Suprapubic skin (tissue), 4 donors: ENCODE measurements at places on chromosomes 5 and 9. TPM values are rescaled to one million over a fixed set of nuclear protein-coding genes. Genes with fewer than 3 reads are reported as not detected.

Gene TTLL11
- total RNA-seq: 10.2 TPM

Gene CDK5RAP2
- total RNA-seq: 105 TPM

Gene SURF2
- 25.8 TPM for total RNA-seq

Gene SHISAL2B
- total RNA-seq: not detected

Gene CPEB4
- 57.7 TPM for total RNA-seq

Gene HRH2
- 1.1 TPM for total RNA-seq

Gene FGD3
- 6.3 TPM for total RNA-seq

Gene CDO1
- total RNA-seq: 6.0 TPM

Gene HSDL2
- 32.8 TPM for total RNA-seq

Gene SLC4A9
- not detected for total RNA-seq

Gene MAN1B1
- 52.1 TPM for total RNA-seq

- H3K36me3 ChIP-seq: no peaks in the 10 kb centered on the region
- no peak overlapping the region for H3K4me3 ChIP-seq
- no peak for DNase-seq
- H3K27ac ChIP-seq: no peak overlapping the region
- no peaks in the 10 kb centered on the region for H3K27me3 ChIP-seq
Observed at GRCh38 chr5:124065508-124065907, 553.5 kb downstream of the CSNK1G3 start.

DNA sequence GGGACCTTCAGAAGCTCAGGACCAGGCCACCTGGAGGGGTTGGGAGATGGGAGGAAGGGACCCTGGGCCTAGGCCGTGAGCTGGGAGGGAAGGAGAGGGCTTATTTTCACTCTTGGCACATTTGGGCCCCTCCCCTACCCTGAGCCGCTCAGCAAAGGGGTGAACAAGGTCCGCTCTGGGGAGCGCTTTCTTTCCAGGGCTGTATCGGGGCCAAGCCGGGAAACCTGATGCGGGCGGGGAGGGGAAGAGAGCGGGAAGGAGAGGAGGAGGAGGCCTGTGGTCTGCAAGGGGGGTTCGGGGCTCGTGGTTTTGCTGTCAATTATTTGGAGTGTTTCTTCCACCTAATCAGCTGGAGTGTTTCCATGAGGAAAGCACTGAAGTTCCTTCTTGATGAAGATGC, 62.7 kb upstream of the RXRA start:
- H3K4me1 ChIP-seq: no peaks in the 10 kb centered on the region
- no peak overlapping the region for H3K27ac ChIP-seq
- DNase-seq: no peak
- no peak overlapping the region for H3K4me3 ChIP-seq
- peaks cover 15% of the 10 kb centered on the region for H3K27me3 ChIP-seq

- no peak for DNase-seq
- no peaks in the 10 kb centered on the region for H3K27me3 ChIP-seq
- H3K36me3 ChIP-seq: no peaks in the 10 kb centered on the region
- peaks cover 3% of the 10 kb centered on the region for H3K4me1 ChIP-seq
- H3K27ac ChIP-seq: no peak overlapping the region
Observed at GRCh38 chr5:91403438-91403837, 20.3 kb upstream of the ARRDC3 start.

DNA sequence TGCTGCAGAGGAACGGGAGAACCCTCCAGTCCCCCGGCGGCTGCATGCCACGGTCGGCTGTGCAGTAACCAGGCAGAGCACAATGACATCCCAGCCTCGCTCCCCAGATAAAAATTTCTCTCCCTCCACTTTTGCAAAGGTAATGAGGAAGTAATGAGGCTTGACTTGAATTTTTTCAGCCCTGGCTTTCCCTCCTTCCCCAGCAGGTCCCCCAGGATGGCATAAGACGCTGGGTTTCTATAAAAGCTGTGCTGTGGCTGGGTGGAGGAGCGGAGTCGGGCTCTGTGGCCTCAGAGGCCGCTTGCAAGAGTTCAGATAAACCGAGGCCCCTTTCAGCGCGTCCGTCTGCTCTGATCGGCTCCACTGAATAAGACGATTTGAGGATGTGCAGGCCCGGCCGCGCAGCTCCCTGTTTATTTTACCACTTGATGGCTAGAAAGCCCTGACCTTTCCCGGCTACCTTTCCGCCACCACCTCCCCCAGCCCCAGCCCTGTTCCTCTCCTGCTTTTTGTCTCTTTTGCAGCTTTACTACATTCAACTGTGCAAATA, 351.9 kb upstream of the IRX2 start:
- no peaks in the 10 kb centered on the region for H3K4me1 ChIP-seq
- DNase-seq: no peak
- H3K36me3 ChIP-seq: no peaks in the 10 kb centered on the region
- peaks cover 43% of the 10 kb centered on the region for H3K27me3 ChIP-seq

DNA sequence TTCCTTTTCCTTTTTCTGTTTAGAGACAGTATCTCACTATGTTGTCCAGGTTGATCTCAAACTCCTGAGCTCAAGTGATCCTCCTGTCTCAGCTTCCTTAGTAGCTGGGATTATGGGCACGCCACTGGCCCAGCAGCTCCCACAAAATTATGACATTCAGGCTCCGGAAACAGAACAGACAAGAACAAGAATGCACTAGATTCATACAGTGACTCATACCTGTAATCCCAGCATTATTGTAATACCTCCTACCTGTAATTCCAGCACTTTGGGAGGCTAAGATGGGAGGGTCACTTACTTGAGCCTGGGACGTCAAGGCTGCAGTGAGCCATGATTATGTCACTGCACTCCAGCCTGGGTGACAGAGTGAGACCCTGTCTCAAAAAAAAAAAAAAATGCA, 26.7 kb upstream of the B4GALT1 start:
- no peak overlapping the region for H3K27ac ChIP-seq
- no peak overlapping the region for H3K4me3 ChIP-seq
- no peaks in the 10 kb centered on the region for H3K36me3 ChIP-seq
- DNase-seq: no peak

GRCh38 chr9:92424340-92424739, at the start of gene OMD:
OMD (minus strand) TSS chr9:92424471; CDS start chr9:92417558, 6,913 bp downstream.
- no peaks in the 10 kb centered on the region for H3K36me3 ChIP-seq
- peaks cover 7% of the 10 kb centered on the region for H3K4me1 ChIP-seq
- peak within 1 kb of the TSS; percentile 30 for H3K4me3 ChIP-seq
- DNase-seq: no peak
- H3K27ac ChIP-seq: peak within 1 kb of the TSS; percentile 27
- no peaks in the 10 kb centered on the region for H3K27me3 ChIP-seq

GRCh38 chr5:24102010-24102409, 542.8 kb downstream of the CDH10 start:
- no peak overlapping the region for H3K4me3 ChIP-seq
- no peak for DNase-seq
- no peaks in the 10 kb centered on the region for H3K4me1 ChIP-seq
- H3K27ac ChIP-seq: no peak overlapping the region

DNA sequence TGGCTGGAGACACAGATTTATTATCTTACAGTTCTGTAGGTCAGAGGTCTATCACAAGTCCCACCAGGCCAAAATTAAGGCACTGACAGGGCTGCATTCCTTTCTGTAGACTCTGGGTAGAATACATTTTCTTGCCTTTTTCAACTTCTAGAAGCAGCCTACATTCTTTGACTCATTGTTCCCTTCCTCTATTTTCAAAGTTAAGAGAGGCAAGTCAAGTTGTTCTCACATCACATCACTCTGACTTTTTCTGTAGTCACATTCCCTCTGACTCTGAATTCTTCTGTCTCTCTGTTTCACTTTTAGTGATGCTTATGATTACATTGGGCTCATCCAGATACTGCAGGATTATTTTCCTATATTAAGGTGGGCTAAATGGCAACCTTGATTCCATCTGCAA, 119.0 kb downstream of the MELK start:
- H3K27me3 ChIP-seq: peaks cover 7% of the 10 kb centered on the region
- no peak for DNase-seq
- no peak overlapping the region for H3K4me3 ChIP-seq
- no peaks in the 10 kb centered on the region for H3K36me3 ChIP-seq
- H3K27ac ChIP-seq: no peak overlapping the region

DNA sequence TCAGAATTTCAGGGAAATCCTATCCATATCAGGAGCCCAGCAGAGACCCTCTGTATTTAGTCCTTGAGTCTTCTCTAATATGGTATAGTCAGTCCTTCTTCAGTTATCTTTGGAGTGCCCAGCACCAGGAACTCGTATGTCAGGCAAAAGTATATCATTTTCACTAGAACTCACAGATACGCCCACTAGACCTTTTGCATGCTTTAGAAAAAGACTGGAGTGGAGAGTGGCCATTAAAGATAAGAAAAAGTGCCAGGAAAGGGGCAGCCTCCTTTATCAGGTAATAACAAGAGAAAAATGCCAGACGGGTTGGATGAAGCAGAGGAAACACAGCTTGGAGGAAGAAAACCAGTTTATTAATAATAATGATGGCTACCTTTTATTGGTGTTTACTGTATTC, 63.5 kb downstream of the GPR21 start:
- DNase-seq: no peak
- H3K36me3 ChIP-seq: peaks cover 93% of the 10 kb centered on the region
- H3K27ac ChIP-seq: no peak overlapping the region
- H3K4me1 ChIP-seq: no peaks in the 10 kb centered on the region

- peak overlapping the region; percentile 86 for H3K27ac ChIP-seq
- H3K27me3 ChIP-seq: peaks cover 4% of the 10 kb centered on the region
- H3K36me3 ChIP-seq: no peaks in the 10 kb centered on the region
- DNase-seq: no peak
Observed at GRCh38 chr5:139651853-139652787, 4.0 kb downstream of the CXXC5 start.

DNA sequence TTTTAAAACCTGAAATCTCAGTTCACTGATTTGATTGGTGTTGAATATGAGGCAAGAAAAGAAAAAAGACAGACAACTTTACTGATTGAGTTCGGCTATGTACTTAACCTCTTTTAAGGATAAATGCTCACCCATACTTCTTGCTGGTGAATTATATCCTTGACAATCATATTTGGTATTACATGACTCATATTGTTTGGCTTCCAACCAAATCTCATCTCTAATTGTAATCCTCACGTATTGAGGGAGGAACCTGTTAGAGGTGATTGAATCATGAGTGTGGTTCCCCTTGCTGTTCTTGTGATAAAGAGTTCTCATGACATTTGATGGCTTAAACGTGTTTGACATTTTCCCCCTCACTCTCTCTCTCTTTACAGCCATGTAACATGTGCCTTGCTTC, 255.6 kb upstream of the IZUMO3 start:
- no peak overlapping the region for H3K27ac ChIP-seq
- H3K4me3 ChIP-seq: no peak overlapping the region
- no peaks in the 10 kb centered on the region for H3K36me3 ChIP-seq
- H3K4me1 ChIP-seq: no peaks in the 10 kb centered on the region

- no peaks in the 10 kb centered on the region for H3K27me3 ChIP-seq
- no peaks in the 10 kb centered on the region for H3K36me3 ChIP-seq
- H3K4me1 ChIP-seq: no peaks in the 10 kb centered on the region
- no peak overlapping the region for H3K27ac ChIP-seq
- H3K4me3 ChIP-seq: no peak overlapping the region
- no peak for DNase-seq
Observed at GRCh38 chr5:61881821-61882487, 424.1 kb upstream of the KIF2A start.

DNA sequence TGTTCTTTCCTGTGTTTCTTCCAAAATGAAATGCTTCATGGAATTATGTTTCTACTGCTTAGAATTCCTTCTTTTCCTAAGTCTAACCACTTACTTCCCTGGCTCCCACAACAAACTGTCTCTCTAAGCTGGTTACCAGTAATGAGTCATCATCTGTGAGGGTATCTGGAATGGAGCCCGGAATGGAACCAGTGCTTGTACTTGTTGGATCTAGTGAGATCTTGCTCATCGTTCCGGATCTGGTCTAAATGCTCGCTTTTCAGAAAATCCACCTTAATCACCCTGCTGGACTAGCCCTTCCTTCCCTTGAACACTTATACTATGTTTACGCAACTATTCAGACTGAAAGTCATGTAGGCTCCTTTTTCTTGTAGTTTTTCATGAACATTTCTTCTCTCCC, 184.8 kb downstream of the PBX3 start:
- no peaks in the 10 kb centered on the region for H3K27me3 ChIP-seq
- no peak for DNase-seq
- H3K4me3 ChIP-seq: no peak overlapping the region
- peaks cover 6% of the 10 kb centered on the region for H3K36me3 ChIP-seq
- no peak overlapping the region for H3K27ac ChIP-seq
- peaks cover 7% of the 10 kb centered on the region for H3K4me1 ChIP-seq

DNA sequence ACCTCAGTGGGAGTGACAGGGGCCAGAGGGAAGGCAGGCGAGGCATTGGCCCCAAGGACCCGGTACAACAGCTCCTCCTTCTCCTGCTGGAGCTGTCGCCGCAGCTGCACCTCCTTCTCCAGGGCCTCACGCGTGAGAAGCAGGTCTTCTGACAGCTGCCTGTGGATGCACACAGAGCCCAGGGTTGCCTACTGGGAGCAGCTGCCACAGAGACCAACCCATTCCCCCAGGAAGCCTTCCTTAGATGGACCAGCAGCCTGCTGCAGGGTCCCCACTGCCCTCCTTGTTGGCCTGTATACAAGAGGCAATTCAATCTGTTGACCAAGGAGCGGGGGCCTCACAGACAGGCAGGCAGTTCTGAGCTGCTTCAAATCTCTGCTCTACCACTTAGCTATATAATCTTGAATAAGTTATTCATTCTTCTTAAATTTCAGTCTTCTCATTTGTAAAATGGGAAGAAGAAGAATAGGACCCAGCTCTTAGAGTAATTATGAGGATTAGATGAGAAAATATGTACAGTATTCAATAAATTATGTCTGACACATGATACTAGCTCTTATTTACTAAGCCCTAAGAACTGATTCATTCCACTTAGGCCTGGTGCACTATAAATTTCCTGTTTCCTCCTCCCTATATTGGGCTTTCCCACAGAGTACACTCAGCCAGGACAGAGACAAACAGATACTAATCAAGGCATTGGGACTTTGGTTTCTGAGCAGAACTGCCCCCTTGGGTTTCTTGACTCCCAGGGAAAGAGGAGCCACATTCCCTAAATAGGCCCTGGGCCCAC, 26.1 kb upstream of the ANXA6 start:
- H3K27me3 ChIP-seq: no peaks in the 10 kb centered on the region
- H3K4me3 ChIP-seq: no peak overlapping the region
- H3K4me1 ChIP-seq: no peaks in the 10 kb centered on the region
- H3K36me3 ChIP-seq: no peaks in the 10 kb centered on the region
- H3K27ac ChIP-seq: no peak overlapping the region

DNA sequence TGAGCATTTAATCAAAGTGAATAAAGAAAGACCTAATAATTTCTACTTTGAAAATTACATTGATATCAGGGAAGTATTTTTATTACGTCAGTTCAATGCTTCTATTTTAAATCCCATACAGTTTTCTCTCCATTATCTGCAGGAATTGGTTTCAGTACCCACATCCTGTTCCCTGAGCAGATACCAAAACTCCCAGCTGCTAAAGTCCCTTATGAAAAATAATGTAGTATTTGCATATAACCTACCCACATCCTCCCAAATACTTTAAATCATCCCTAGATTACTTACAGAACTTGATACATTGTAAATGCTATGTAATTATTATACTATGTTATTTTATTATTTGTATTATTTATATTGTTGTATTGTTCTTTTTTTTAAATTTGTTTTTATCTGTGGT, 125.4 kb upstream of the MINAR2 start:
- H3K27ac ChIP-seq: no peak overlapping the region
- DNase-seq: no peak
- no peaks in the 10 kb centered on the region for H3K4me1 ChIP-seq
- H3K36me3 ChIP-seq: no peaks in the 10 kb centered on the region

- H3K27me3 ChIP-seq: peaks cover 16% of the 10 kb centered on the region
- no peak overlapping the region for H3K4me3 ChIP-seq
- H3K4me1 ChIP-seq: no peaks in the 10 kb centered on the region
- no peaks in the 10 kb centered on the region for H3K36me3 ChIP-seq
Observed at GRCh38 chr9:126291925-126292324, 34.7 kb upstream of the MVB12B start.
